LoVo (cell line): ENCODE measurements at places on chromosomes 7 and 10.

GRCh38 chr10:2917926-2918325 lies 149.4 kb upstream of the PFKP start:
- no peak for DNase-seq

DNA sequence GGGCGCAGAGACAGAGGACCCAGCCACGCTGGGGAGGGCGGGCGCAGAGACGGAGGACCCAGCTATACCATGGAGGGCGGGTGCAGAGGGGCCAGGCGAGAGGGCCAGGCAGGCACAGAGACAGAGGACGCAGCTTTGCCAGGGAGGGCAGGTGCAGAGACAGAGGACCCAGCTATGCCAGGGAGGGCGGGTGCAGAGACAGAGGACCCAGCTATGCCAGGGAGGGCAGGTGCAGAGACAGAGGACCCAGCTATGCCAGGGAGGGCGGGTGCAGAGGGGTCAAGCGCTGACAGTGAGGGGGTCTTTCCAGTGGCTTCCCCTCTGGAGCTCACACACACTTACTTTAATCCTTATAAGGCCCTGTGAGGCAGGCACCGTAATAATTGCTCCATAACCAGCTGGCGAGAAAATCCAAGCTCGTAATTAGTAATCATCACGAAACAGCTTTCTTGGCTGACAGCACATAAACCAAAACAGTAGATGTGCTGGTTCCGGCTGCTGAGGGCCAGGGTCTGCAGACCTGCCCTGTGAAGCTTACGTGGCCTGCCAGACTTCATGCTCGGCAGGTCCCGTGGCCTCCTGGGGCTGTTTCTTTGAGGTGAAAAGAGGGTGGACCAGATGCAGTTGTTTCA lies 137.2 kb downstream of the VIPR2 start:
- DNase-seq, result no peak

DNA sequence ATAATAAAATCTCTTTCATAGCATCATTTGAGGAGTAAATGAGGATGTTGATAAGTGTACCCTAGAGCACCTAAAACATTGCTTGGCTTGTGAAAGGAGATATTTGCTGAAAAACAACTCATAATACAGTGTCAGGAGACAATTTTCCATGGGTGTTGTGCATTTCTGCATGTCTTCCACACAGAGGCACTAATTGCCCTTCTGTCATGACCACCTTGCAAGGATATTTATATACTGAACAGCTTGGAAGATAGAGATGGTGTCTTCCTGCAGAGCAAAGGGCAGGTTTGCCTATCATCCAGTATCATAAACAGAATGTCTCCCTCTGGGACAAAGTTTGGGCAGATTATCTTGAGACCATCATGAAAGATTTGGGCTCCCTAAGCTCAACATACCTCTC lies 495.2 kb upstream of the LRRN3 start:
- DNase-seq, result no peak

- DNase-seq, result no peak
Measured at GRCh38 chr10:68137171-68137570, 27.9 kb downstream of the MYPN start.

DNA sequence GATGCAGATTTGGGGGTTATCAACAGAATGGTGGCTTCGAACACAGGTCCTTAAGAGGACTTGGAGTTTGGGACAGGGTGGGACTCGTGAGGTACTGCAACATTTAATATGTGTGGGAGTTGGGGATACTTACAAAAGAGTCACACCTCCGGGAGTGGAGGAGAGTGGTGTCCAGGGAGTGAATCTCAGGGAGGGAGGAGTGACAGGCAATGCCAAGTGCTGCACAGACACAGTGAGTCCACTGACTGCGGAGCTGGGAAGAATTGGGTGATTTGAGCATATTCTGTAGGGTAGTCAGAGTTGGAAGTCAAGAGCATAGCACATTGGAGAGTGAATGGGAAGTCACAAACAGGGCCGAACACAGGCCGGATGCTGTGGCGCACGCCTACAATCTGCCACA lies 5.1 kb downstream of the UBE3C start:
- no peak for DNase-seq

DNA sequence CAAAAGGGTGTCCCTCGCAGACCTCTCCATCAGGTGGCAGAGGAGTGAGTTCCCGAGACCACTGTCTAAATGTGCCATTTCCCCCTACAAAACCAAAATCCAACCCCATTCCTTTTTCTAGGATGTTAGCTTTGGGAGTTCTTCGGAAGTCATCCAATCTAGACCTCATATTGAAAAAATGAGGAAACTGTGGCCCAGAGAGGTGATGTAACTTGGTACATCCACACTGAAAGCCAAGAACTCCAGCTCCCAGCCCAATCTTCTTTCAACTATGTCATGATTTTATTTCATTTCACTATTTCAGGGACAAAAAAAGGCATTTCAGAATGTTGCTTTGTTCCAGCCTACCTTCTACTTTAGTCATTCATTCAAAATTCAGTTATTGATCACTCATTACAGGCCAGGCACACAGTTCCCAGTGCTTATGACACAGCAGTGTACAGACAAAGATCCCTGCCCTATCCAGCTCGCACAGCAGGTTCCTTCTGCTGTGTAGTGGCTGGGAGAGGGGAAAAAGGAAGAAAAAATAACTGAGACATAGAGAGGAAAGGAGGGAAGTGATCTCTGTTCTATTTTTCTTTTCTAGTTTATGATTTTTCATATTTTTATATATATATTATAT lies 35.8 kb downstream of the SCRN1 start:
- no peak for DNase-seq

DNA sequence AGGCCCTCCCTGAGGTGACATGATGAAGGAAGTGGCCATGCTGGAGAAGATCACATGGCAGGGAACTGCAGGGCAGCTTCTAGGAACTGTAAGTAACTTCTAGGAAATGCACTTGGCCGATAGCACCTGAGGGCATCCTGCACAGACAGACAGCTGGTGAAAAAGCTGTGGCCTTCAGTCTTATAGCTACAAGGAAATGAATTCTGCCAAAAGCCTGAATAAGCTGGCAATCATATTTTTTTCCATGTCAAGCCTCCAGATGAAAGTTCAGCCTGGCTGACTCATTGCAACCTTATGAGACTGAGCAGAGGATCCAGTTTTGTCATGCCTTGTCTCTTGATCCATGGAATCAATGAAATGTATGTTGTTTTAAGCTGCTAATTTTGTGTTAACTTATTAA lies 91.1 kb upstream of the CACNA2D1 start:
- no peak for DNase-seq

GRCh38 chr7:101156866-101157589 lies 2.8 kb downstream of the AP1S1 start:
- DNase-seq, result no peak

DNA sequence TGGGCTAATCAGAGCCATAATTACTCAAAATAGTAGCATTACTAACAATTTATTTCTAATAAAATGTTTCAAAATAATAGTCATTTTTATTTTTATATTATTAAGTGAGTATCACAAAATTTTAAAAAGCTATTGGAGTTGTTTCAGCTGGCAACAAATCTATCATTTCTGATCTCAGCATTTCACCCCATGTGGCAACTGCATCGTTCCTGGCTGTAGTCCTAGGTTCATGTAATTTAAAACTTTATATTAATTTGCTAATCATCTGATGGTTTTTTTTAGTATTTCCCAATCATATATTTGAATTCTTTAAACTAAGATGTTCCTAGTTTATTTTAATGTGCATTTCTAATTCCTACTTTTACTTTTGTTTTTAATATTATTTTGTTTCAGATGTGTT lies 293.0 kb upstream of the AKR1E2 start:
- no peak for DNase-seq

DNA sequence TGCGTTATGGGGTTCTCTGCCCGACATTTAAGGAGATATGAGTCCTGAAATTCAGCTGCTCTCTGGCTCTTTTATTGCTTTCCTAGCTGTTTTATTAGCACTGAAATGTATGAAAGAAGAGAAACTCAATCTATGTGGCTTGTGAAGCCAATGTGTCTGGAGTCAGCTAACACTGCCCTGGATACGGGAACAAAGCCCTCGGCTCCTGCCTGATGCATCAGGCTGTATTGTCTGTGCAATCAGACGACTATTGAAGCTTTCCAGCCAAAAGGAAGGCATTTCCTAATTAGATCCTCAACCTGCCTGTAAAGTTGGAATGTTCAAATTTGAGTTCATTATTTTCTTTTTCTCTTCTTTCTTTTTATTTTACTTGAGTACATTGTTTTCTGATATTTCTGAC lies 22.0 kb upstream of the TM9SF3 start:
- no peak for DNase-seq

DNA sequence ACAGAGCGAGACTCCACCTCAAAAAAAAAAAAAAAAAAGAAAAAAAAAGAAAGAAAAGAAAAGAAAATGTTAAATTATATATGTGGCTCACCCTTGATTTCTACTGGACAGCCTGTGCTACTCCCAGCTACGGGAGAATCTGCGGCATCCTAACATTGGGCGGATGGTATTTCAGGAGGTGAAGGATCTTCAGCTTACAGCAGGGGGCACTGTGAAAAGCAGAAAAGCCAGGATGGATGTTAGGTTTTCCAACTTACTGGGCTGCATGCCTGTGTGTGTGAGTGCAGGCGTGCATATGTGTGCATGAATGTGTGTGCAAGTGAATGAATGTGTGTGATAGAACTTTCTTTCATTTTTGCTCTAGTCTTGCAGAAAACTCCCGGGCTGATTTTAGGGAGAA lies 1066.5 kb downstream of the TYW1 start:
- DNase-seq, result no peak

DNA sequence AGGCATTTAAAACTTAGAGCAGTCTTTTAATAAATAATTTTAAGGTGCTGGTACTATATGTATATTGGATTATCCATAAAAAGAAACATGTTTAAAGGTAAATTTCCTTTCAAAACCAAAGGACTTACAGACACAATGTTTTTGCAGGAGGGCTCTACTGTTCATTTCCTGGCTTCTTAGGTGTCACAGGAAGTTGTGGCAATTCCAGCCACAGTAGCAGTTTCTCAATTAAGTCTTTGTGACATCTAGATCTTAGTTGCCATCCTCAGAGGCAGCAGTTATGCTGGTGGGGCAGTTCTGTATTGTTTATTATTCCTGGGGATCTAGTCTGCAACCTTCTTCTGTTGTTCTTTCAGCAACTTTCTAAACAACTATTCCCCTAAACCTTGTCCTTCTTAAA lies 460.1 kb downstream of the MAGI2 start:
- DNase-seq, result no peak

- no peak for DNase-seq
Measured at GRCh38 chr7:131525820-131526219, 30.6 kb downstream of the PODXL start.

- no peak for DNase-seq
Measured at GRCh38 chr10:35606430-35606829, 1.3 kb downstream of the GJD4 start.

DNA sequence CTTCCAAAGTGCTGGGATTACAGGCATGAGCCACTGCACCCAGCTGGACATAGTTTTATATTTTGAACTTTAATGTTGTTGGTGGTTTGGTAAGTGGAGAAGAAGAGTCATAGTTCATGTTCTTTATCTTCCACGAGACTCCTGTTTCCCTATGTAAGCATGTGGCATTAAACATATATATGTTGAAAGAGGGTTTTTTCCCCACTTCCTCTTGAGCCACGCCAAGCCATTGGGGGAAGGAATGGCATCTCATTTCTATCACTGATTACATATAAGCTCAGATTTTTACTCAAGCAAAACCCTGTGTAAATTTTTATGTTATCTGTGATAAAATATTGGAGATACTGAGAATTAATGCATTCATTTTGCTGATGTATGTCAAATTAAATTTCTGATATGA lies 300.4 kb downstream of the PHF14 start:
- DNase-seq, result no peak

DNA sequence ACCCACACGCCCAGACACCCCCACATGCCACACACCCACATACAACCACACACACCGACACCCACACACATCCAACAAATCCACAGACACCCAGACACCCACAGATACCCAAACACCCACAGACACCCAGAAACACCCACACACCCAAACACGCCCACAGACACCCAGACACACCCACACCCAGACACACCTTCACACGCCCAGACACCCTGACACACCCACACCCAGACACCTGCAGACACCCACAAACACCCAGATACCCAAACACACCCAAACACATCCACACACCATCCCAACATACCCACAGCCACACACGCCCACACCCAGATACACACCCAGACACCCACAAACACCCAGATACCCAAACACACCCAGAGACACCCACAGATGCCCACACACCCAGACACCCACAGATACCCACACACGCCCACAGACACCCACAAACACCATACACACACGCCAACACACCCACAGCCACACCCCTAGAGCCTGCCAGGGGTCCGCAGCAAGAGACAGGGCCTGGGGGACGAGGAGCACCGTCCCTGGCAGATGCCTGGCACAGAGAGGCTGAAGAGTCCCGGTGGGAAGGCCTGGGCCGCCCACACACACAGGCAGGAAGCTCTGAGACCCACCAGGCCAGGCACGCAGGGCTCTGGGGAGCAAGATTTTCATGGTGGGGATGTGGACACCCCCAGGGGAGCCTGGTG lies 28.5 kb downstream of the CYP2W1 start:
- DNase-seq, result no peak

GRCh38 chr7:149773446-149774236 lies at the start of gene ZNF467:
TSS of gene ZNF467 (minus strand) at chr7:149773588. CDS start at chr7:149771032, 2,556 bp downstream.
- DNase-seq, result peak; percentile 47

DNA sequence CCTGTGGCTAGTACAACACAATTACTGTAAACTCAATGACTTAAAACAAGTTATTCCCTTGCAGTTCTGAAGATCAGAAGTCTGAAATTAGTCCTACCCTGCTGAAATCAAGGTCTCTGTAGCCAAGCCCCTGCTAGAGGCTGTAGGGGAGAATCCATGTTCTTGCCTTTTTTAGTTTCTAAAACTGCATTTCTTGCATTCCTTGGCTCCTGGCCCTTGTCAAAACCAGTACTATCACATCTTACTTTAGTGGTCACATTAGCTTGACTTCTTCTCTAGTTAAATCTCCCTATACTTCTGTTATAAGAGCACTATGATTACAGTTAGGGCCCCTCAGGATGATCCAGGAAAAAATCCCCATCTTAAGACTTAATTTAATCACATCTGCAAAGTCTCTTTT lies 567.0 kb downstream of the GFRA1 start:
- DNase-seq, result no peak

DNA sequence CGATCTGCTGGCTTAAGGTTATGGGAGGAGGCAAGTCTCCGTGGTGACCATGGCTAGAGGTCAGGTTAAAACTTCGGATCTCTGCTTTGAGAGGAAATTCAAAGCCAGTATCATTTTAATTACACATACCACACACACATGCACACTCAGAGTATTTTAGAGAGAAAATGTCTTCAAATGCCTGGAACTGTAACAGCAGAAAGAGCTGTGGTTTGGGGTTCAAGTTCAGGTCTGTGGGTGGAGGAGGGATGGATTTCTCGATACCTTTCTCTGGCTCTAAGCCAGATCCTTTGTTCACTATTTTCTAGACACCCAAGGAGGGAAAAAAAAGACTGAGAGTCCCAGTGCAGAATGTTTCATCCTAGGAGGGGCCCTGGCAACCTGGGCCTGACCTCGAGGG lies 32.5 kb downstream of the ARL3 start:
- DNase-seq, result no peak

- no peak for DNase-seq
Measured at GRCh38 chr10:46218921-46219320, 67.9 kb upstream of the ANTXRL start.
